Dermis blood vessel endothelial cell (primary cell): ENCODE measurements at places on chromosomes 1 and 21. TPM values are rescaled to one million over a fixed set of nuclear protein-coding genes. Genes with fewer than 3 reads are reported as not detected.

The FNDC5 gene
- total RNA-seq: 0.85 and 0.88 TPM in 2 replicates

The LEPROT gene
- 58.7 and 60.6 TPM in 2 replicates for total RNA-seq

The IL19 gene
- total RNA-seq: not detected in 2 replicates

The CD1E gene
- not detected in 2 replicates for total RNA-seq

The LRRC39 gene
- 0.09 TPM in 1 of 2 replicates, not detected in the other for total RNA-seq

The NBPF10 gene
- 0.28 and 0.34 TPM in 2 replicates for total RNA-seq

The KIF21B gene
- total RNA-seq: 2.2 and 4.4 TPM in 2 replicates

The RIPK4 gene
- 0.09 and 0.51 TPM in 2 replicates for total RNA-seq

The PACC1 gene
- 8.5 and 10.6 TPM in 2 replicates for total RNA-seq

The ZNF697 gene
- total RNA-seq: 21.1 and 23.1 TPM in 2 replicates

The TPTE gene
- total RNA-seq: not detected in 2 replicates

The TEDDM1 gene
- not detected in 2 replicates for total RNA-seq

The OPRD1 gene
- total RNA-seq: under 0.01 TPM in 1 of 2 replicates, not detected in the other

The UTP25 gene
- total RNA-seq: 6.9 and 8.2 TPM in 2 replicates

The CCDC181 gene
- not detected in 2 replicates for total RNA-seq

The TIAM1 gene
- 0.85 and 1.0 TPM in 2 replicates for total RNA-seq

The MX2 gene
- total RNA-seq: 0.19 and 0.85 TPM in 2 replicates

The FCRL5 gene
- not detected in 2 replicates for total RNA-seq

The NT5C1A gene
- not detected in 2 replicates for total RNA-seq

The PPFIA4 gene
- total RNA-seq: 0.14 and 0.17 TPM in 2 replicates

The PCSK9 gene
- total RNA-seq: 0.70 TPM in 1 of 2 replicates, not detected in the other

The GBP5 gene
- total RNA-seq: 0.09 and 0.17 TPM in 2 replicates

The SRSF11 gene
- total RNA-seq: 116 and 121 TPM in 2 replicates

The REN gene
- total RNA-seq: not detected in 2 replicates

The LCE1A gene
- total RNA-seq: not detected in 2 replicates
